ENCODE measurements at places on chromosomes 3 and 15. TPM values are rescaled to one million over a fixed set of nuclear protein-coding genes. Genes with fewer than 3 reads are reported as not detected.

GRCh38 chr3:83039422-83039821, 1278.0 kb upstream of the GBE1 start:
- DNase-seq: no peak

Gene MTMR10
- 39.3 TPM for total RNA-seq

- DNase-seq: peak; percentile 19
These were observed 1.7 kb downstream of the PKM start for GRCh38 chr15:72229076-72229946.

DNA sequence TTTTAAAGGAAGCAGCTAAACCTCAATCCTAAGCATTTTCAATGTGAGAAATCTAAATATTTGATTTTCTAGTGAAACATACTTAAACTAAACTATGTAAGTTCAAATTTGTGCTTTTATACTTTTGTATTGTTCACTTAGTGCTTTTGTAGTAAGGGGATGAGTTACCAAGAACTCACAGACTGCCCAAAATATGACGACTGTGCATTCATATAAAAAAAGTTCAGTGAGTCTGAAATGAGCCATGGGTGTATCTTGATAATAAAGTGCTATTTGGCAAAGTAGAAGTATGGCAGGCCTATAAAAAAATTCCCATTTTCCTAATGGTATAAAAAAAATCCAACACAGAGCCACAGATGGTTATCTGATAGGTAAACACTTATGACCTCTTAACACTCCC, 66.2 kb downstream of the NPTN start:
- DNase-seq: no peak

DNA sequence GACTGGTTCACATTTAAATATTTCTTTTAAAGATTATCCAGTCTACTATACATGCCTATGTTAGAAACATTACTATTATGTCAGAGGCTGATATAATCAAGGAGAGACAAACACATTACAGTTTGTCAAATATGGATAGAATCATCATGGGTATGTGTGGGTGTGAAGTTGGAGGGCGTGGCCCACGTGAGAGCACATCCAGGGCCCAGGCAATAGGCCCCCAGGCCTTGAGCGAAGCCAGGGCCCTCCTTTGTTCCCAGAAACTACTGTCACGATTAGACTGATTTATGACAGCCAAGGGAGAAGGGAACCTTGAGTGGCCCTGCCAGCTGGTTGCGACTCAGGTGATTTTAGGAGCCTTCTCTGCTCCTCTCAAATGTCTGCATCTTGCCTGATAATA, 26.9 kb upstream of the LDHAL6B start:
- DNase-seq: no peak

DNA sequence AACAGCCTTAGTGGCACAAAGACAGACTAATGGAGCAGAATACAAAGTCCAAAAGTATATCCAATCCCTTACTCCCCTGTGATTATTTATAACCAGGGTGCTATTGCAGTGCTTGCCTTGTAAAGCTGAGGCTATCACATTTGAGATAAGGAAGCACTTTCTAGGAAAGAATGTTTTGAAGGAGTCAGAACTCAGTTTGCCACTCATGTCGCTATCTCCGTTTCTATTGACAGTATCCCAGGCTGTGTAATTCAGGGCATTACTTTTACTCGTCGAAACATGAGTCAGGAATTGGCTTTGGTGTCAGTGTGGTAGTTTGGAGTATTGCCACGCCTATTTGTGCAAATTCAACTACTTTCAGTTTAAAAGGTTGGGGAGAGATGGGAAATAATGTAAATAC, 78.4 kb downstream of the FBXL2 start:
- DNase-seq: no peak

DNA sequence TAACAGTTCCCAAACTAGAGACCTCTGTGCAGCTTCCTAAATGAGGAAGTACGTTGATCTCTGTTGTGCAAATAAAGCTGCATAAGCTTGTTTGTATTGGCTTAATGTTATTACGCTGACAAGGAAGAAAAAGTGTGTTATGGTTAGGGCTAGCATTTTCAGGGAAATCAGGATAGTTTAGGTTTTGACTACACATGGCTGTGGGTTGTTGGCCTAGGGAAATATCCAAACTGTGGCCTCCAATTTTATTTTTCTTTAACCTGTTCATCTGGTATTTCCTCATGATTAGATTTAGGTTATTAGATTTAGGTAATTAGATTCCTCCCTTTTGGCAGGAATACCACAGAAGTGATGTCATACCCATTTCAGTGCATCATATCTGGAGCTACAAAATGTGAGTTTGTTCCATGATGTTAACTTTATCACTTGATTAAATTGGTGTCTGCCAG, 8.7 kb upstream of the MCCC1 start:
- no peak for DNase-seq

Data from activated B cell treated with CpG ODN at 0.5 μM for 24 hours (primary cell).